Activated CD4-positive, alpha-beta T cell treated with anti-CD3 and anti-CD28 coated beads, Interleukin-10, Interleukin-2, amounts not matched to agents 100 ng/mL and 50 ng/mL, durations not matched to agents 16 hours and 8 hours (primary cell): ENCODE measurements at places on chromosomes 7 and 10.

DNA sequence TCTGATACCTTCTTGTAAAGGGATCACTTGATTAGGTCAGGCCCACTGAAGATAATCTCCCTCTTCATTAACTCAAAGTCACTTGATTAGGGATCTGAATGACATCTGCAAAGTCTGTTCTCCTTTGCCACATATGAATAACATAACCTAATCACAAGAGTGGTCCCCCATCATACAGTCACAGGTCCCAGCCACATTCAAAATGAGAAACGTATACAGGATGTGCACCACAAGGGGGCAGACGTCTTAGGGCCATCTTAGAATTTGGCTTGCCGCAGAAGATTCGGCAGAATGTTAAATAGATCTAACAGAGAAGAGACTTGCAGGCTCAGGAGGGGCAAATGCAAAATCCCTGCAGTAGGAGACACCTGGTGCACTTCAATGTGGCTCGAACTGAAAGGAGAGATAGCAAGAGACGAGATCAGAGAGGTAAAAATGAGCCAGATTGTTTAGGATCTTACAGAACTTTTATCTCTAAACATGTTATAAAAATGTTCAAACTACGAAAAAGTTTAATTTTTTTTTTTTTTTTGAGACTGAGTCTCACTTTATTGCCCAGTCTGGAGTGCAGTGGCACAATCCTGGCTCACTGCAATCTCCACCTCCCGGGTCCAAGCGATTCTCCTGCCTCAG is 10.4 kb upstream of the SMC3 start:
- DNase-seq, result peak; percentile 76

DNA sequence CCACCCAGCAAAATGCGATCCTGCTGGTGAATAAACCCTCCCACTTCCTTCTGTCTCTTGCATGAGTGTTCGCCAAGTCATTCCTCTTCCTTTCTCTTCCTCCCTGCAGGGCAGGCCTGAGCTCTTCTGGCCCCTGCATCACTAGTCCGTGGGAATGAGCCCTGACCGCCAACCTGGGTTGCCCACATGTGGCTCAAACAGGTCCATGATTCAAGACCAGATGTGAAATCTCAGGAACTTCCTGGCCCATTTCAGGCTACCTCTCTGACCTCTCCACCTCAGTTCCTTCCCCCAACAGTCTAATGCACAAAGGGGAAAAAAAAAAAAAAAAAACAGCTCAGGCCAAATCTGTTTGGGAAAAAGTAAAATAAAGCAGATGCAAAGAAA is 5.4 kb upstream of the YWHAG start:
- DNase-seq, result peak; percentile 46

DNA sequence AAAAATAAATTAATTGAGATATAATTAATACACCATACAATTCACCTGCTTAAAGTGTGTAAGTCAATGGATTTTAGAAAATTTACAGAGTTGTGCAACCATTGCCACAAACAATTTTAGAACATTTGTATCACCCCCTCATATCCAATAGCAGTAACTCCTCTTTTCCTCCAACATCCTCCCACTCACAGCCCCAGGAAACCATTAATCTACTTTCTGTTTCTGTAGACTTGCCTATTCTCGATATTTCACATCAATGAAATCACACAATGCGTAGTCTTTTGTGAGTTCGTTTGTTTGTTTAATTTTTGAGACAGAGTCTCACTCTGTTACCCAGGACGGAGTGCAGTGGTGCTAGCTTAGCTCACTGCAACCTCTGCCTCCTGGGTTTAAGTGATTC is 13.7 kb upstream of the HERC4 start:
- peak; percentile 64 for DNase-seq

DNA sequence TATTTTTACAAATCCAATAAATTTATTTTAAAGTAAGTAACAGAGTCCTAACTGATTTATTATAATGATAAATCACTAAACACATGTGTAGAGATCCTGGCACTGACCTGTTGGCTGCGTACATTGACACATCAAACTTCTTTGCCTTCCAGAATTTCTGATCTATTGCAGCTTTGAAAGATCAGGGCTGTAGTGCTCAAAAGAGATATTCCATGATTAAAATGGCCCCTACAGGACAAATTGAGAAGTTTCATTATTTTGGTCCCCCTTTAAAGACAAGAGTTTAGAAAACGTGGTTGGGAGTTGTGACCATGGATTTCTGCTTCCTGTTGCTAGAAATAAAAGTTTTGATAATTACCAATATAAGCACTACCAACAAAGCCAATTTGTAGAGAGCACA is 87.7 kb upstream of the PDK4 start:
- DNase-seq, result no peak

GRCh38 chr10:72682638-72683037 is 9.3 kb upstream of the MCU start:
- no peak for DNase-seq
